Inflammatory macrophage (primary cell): ENCODE measurements at places on chromosomes 5 and 9.
A peak's percentile ranks its signal among the peaks of the same experiment; 100 is the strongest.

DNA sequence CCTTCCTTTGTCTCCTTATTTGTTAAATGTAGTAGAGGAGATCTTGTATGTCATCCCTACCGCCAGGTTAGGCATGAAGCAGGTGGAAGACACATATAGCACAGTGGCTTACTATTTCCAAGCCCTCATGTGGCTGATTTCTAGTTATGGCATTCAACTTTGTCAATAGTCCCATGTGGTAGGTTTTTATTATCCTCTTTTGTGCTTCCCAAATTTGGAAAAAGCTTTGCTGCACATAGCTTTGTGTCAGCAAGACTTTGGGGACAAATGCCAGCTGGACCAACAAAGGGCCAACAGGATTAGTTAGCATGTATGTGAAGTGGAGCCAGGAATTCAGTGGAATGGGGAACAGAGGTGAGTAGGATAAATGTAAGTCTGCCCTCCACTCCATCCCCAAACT is 276.3 kb downstream of the PSAT1 start:
- no peak for DNase-seq

DNA sequence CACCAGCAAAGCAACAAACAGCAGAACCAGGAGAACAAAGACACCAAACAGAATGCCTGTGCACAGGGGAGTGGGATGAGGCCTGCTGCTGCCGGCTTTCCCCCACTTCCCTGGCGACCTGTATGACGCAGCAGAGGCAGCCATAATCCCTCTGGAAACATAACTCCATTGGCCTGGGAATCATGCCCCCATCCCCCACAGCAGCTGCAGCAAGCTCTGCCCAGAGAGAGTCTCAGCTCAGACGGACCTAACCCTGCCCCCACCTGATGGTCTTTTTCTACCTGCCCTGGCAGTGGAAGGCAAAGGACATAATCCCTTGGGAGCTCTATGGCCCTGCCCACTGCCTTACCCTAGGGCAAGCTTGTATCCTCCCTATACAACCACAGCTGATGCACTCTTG is 81.8 kb upstream of the FANCC start:
- DNase-seq: no peak

- no peak for DNase-seq
Measured at GRCh38 chr5:68191083-68191791, 24.3 kb upstream of the PIK3R1 start.

DNA sequence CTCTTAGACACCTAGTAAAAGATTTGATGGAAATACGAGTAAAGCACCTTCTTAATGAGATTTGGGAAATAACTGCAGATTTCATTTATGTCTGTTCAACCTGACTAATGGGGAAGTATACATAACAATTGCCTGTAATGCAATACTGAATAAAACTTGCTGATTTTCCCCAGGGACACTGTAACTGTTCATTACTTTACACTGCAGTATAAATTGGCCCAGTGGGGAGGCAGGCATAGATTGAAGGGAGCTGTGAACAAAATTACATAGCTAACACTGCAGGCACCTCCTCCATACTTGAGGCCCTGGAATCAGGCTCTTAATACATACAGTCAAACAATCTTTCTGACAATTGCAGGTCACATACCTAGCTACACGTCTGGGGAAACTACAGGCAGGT is 216.2 kb downstream of the PTPRD start:
- no peak for DNase-seq

- DNase-seq: peak; percentile 32
Measured at GRCh38 chr9:95406121-95406520, 88.6 kb upstream of the FANCC start.

DNA sequence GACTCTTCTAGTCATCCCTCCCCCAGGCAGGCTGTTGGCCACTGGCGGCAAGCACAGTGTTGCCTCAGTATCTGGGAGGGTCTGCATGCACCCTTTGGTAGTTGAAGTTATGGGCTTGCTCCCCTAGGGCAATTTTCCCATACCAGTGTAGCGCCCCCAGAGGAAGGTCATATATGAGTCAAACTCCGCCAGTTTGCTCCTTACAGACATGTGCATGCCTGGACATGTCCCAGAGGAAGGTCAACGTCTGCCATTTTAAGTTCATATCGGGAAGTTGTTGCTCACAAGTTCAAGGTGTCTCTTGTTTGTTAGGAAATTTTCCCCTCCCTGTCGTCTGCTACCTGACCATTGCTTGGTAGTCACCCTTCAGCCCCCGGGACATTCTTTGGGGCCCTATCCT is 51.3 kb upstream of the MROH2B start:
- no peak for DNase-seq

- no peak for DNase-seq
Measured at GRCh38 chr5:146667633-146668272, 151.8 kb upstream of the GPR151 start.

- DNase-seq: no peak
Measured at GRCh38 chr5:132019337-132019736, 7.9 kb upstream of the ACSL6 start.

- no peak for DNase-seq
Measured at GRCh38 chr5:154745349-154745748, 9.8 kb upstream of the LARP1 start.

GRCh38 chr5:137263371-137264005 is 235.6 kb downstream of the SPOCK1 start:
- no peak for DNase-seq

- DNase-seq: peak; percentile 45
Measured at GRCh38 chr5:83172655-83173054, 95.3 kb downstream of the XRCC4 start.

DNA sequence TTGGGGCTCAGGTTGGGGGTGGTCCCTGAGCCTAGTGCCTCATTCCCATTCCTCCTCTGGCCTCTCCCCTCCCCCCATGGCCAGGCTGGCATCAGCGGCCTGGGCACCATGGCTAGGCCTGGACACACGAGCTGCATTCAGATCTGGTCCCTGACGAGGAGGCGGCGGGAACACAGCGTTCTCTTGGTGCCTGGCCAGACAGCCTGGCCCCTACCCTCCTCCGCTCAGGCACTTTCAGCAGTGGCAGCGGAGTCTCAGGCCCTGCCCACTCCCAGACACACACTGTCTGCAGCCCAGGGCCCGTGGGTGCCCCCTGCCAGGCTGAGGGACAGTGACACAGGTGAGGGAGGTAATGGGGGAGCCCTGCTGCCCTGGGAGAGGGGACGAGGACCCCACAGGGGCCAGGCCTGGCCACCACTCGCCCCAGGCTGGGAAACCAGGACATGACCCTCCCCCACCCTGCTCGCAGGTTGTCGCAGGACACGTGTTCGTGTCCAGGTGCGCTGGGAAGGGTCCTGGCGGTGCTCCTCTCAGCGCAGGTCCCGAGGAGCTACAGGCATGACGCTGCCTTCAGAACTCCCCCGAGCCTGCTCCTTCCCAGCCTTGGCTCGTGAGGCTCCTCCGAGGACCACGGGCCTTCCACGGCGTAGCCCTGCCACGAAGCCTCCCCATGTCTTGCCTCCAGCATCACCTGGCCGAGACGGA is 19.9 kb upstream of the UBAC1 start:
- DNase-seq: no peak

GRCh38 chr9:88831713-88832407 is 159.4 kb upstream of the S1PR3 start:
- no peak for DNase-seq

DNA sequence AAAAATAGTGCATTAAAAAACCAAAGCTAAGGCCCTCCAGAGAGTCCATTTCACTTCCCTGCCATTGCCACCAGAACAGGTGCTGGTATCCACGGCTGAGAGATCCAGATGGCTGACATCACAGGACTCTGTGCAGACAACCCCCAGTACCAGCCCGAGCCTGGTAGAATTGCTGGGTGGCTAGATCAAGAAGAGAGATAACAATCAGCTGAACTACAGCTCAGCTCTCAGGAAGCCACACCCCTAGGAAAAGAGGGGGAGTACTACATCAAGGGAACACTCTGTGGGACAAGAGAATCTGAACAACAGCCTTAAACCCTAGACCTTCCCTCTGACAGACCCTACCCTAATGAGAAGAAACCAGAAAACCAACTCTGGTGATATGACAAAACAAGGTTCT is 73.8 kb upstream of the SLIT3 start:
- DNase-seq: no peak

- DNase-seq: no peak
Measured at GRCh38 chr9:113361304-113362018, 12.1 kb downstream of the BSPRY start.

GRCh38 chr9:27183701-27184100 is 74.7 kb downstream of the TEK start:
- DNase-seq: no peak

DNA sequence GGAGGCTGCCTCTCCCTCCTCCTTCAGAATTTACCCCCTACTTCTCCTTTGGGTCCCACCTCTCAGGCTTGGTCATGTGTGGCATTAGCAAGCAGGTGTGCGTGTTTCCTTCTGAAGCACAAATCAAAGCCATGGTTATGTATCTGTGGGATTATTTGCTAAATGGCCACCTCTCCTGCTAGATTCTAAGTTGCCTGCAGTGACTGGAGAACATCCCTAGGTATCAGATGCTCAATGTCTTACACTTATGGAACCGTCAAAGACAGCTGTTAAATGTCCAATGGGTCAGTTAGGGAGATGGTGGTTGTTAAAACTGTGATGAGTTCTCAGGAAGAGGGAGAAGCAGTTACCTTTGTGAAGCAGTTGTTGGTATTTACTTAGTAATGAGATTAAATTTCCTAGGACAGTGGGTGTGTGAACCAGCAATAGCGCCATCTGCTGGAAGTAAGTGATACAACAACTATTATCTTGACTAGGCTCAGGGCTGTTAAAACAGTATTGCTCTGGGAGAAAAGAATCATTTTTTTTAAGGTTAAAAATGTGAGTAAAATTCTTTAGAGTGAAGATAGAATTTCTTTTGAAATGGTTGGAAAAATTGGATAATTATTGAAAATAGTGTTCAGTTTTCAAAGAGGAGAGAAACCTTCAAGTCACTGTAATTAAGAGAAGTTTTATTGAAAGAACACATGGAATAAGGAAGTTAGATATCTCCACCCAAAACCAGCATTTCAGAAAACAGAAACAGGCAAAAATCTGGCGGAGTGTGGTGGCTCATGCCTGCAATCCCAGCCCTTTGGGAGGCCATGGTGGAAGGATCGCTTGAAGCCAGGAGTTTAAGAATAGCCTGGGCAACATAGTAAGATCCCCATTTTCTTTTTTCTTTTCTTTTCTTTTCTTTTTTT is 71.3 kb downstream of the TMC1 start:
- DNase-seq: peak; percentile 75

DNA sequence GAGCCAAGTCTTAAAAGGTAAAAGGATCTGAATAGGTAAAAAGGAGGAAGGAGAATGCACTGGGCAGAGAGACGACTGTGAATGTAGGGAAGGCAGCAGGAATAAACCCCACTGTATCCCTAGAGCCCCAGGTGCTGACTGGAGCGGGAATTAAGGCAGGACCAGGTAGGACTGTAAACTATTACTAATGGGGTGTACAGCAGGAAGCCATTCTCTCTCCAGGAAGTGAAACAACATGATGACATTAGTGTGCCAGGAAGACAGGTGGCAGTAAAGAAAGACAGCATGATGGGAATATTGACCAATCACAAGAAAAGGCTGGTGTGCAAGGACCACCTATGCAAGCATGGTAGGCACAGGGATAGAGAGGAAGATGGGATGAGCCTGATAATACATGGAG is 433.0 kb downstream of the DNAH5 start:
- no peak for DNase-seq

DNA sequence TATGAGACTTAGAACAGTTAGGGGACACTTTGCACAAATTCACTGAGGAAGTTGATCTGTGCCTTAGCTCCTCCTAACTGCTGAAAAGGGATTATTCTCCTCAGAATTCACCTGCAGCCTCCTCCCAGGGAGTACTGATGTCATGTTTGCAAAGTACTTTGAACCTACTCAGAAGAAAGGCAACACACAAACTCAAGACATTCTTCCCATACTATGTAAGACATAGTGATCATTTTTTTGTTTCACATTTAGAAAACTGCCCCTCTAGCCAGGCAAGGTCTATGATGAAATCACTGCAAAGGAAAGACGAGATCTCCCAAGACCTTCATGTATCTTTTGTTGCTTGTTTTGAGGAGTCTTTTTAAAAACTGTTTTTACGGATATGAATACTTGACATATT is 10.6 kb upstream of the VLDLR start:
- no peak for DNase-seq

DNA sequence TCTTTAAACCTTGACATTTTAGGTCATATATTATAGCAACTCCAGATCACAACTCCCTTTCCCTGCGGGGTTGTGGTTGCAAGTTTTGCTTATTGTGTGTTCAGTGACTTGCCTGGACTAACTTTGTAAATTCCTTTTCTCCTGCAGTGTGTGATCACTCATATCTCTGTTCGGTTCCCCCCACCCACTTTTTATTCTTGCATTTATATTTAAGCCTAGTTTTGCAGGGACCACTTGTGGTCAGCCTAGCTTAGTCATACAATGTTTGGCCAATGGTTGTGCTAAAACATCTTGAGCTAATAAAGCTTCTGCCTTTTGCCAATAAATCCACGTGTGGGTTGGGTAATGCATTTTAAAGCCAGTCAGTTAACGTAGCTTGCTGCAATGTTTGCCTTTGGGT is 146.5 kb upstream of the IRX4 start:
- DNase-seq: no peak

DNA sequence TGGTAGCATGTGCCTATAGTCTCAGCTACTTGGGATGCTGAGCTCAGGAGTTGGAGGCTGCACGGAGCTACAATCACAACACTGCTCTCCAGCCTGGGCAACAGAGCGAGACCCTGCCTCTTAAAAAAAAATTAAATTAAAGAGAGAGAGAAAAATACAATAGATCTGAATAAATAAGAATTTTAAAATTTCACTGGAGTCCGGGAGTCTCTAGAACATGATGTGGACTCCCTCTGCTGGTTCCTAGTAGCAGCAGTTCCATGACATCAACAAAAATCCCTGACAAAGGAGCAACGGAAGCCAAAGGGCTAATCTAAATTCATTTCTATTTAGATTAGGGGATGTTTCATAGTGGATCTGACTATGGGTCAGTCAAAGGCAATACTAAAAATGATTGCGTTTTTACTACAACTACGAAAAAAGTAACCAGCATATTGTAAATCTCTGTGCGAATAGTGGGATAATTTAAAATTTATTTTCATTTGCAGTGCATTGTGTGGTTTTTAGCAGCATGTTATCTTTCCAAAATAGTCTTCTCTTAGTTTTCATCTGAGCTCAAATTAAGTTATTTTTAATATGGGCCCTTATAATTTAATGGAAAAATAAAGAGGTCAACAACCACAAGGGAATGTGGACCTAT is 6.7 kb downstream of the INIP start:
- peak; percentile 30 for DNase-seq
